ENCODE measurements at places on chromosomes 12 and 14.

DNA sequence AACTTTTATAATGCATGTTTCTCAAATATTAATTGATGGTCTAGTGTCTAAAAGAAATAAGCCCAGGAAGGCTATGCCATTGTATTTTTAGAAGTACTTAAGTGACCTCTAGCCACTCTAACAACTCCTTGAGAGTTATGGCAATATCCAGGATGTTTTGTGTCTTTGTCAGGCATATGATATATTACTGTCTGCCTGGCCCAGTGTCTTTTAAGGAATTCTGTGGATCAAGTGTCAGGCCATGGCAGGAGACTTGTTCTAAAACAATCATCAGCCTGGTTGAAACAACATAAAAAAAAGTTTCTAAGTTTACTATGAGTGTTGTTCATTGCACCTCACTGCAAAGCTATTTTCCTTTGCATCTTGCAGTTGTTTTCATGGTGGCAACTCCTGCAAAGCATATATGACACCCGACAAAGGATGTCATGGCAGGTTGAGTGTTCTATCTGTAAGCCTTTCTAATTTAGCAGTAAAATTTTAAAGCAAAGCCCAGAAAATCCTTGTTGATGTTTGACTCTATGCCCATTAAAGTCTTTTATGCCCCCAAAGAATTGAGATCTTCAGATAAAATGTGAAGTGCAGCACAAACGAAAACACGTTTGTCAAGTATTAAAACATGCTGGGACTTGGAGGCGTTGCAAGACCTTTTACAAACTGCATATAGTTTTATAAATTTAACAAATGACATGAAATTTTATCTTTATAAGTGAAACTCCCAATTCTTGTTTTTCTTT, 89.5 kb upstream of the SLC38A2 start:
- DNase-seq = no peak

- DNase-seq = peak; percentile 43
Observed at GRCh38 chr12:442235-442884, 17.4 kb upstream of the B4GALNT3 start.

- no peak for DNase-seq
Observed at GRCh38 chr12:27747111-27747820, 32.8 kb upstream of the KLHL42 start.

GRCh38 chr14:26905229-26905628, 307.4 kb upstream of the NOVA1 start:
- DNase-seq = no peak

- DNase-seq = no peak
Observed at GRCh38 chr12:117240081-117240755, 49.9 kb upstream of the FBXO21 start.
